A549 treated with GW870086 at 1 μM for 4 hours (cell line): ENCODE measurements at places on chromosomes 1 and 21. TPM values are rescaled to one million over a fixed set of nuclear protein-coding genes. Genes with fewer than 3 reads are reported as not detected.

Gene LBR
- total RNA-seq: 29.9 to 44.3 TPM (median 38.1 TPM) in 5 replicates

Gene WNT3A
- not detected in 5 replicates for total RNA-seq

Gene CASQ1
- total RNA-seq: not detected in 5 replicates

Gene CASQ2
- 0.06 TPM in 1 of 5 replicates, not detected in the others for total RNA-seq

Gene HSD17B7
- total RNA-seq: 9.2 to 10.5 TPM (median 9.3 TPM) in 5 replicates

Gene C1orf94
- total RNA-seq: 0.07 TPM in 1 of 5 replicates, not detected in the others

Gene TACSTD2
- total RNA-seq: not detected in 5 replicates

Gene GPR37L1
- total RNA-seq: 0.15 to 0.21 TPM (median 0.16 TPM) in 5 replicates

Gene FMO2
- total RNA-seq: not detected in 5 replicates

Gene HHIPL2
- 9.2 to 12.1 TPM (median 10.8 TPM) in 5 replicates for total RNA-seq

Gene MRPS14
- 17.3 to 26.5 TPM (median 26.1 TPM) in 5 replicates for total RNA-seq

Gene PTTG1IP
- total RNA-seq: 91.3 to 104 TPM (median 100 TPM) in 5 replicates

Gene LYPD8
- total RNA-seq: 0.10 to 0.12 TPM (median 0.12 TPM) in 4 of 5 replicates, not detected in the other

Gene PDC
- not detected in 5 replicates for total RNA-seq

Gene DRAXIN
- total RNA-seq: 0.03 to 0.14 TPM (median 0.07 TPM) in 5 replicates

Gene MEX3A
- total RNA-seq: 0.98 to 2.3 TPM (median 1.8 TPM) in 5 replicates

Gene SPOCD1
- total RNA-seq: 3.7 to 6.4 TPM (median 4.4 TPM) in 5 replicates

Gene NEK2
- 33.9 to 43.9 TPM (median 42.1 TPM) in 5 replicates for total RNA-seq

Gene TSPAN2
- total RNA-seq: 0.54 to 1.6 TPM (median 0.89 TPM) in 5 replicates

Gene CLIC6
- 0.07 to 0.09 TPM (median 0.08 TPM) in 4 of 5 replicates, not detected in the other for total RNA-seq

Gene CRYAA
- total RNA-seq: not detected in 5 replicates

Gene HFM1
- total RNA-seq: 0.07 TPM in 1 of 5 replicates, not detected in the others

Gene CRNN
- total RNA-seq: not detected in 5 replicates

Gene RNF187
- 58.0 to 81.7 TPM (median 80.0 TPM) in 5 replicates for total RNA-seq

Gene NAV1
- total RNA-seq: 5.6 to 10.1 TPM (median 9.5 TPM) in 5 replicates

Gene SPATA45
- total RNA-seq: not detected in 5 replicates

Gene REN
- 0.13 TPM in 1 of 5 replicates, not detected in the others for total RNA-seq

Gene AVPR1B
- total RNA-seq: not detected in 5 replicates

Gene FOXO6
- total RNA-seq: 0.49 to 0.82 TPM (median 0.65 TPM) in 5 replicates

Gene NUP210L
- total RNA-seq: 0.02 TPM in 1 of 5 replicates, not detected in the others

Gene THEM5
- total RNA-seq: not detected in 5 replicates

Gene CGN
- 2.6 to 3.3 TPM (median 2.9 TPM) in 5 replicates for total RNA-seq

Gene FAM177B
- not detected in 5 replicates for total RNA-seq

Gene TMPRSS2
- 0.05 to 0.17 TPM (median 0.10 TPM) in 4 of 5 replicates, not detected in the other for total RNA-seq

Gene C1orf53
- 3.6 to 8.5 TPM (median 5.8 TPM) in 5 replicates for total RNA-seq
